ENCODE measurements at places on chromosomes 5 and 9.

DNA sequence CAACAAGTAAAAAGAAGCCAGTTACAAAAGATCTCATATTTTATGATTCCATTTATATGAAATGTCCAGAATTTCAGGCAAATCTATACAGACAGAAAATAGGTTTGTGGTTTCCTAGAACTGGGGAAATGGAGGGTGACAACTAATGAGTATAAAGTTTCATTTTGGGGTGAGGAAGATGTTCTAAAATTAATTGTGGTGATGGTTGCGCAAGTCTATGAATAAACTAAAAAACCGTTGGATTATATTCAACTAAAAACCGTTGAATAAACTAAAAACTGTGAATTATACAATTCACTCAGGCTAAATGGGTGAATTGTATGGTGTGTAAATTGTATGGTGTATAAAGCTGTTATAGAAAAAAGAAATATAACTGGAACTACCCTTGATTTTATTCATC lies 47.6 kb downstream of the ADAMTS6 start:
- DNase-seq, result no peak

GRCh38 chr9:15310107-15310850 lies 3.3 kb upstream of the TTC39B start:
- DNase-seq, result no peak

- DNase-seq, result no peak
These were observed 102.2 kb downstream of the MEF2C start for GRCh38 chr5:88780736-88781135.

GRCh38 chr9:95511952-95512708 lies 4.6 kb downstream of the PTCH1 start:
- DNase-seq, result no peak

- DNase-seq, result no peak
These were observed 12.4 kb downstream of the SWI5 start for GRCh38 chr9:128288273-128289004.

DNA sequence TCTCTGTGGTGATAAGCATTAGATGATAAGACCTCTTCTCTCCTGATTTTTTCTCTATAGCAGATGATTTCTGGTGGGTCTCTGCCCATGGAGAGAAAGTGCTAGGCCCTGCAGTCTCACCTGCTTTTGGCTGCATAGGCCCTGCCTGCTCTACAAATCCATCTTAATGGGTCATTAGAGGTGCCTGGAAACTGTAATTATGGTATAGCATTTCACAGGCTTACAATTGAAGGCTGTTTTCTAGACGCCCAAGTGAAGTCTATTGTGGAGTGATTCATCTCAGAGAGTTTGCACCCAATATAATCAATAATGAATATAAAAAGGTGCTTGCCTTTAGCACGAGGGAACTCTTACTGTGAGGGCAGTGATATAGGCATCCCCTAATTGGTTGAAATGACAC lies 33.8 kb downstream of the NEUROG1 start:
- no peak for DNase-seq

- DNase-seq, result no peak
These were observed 73.6 kb upstream of the DAB2 start for GRCh38 chr5:39498278-39498952.

- DNase-seq, result no peak
These were observed 111.6 kb downstream of the ARHGAP26 start for GRCh38 chr5:142881784-142882126.

DNA sequence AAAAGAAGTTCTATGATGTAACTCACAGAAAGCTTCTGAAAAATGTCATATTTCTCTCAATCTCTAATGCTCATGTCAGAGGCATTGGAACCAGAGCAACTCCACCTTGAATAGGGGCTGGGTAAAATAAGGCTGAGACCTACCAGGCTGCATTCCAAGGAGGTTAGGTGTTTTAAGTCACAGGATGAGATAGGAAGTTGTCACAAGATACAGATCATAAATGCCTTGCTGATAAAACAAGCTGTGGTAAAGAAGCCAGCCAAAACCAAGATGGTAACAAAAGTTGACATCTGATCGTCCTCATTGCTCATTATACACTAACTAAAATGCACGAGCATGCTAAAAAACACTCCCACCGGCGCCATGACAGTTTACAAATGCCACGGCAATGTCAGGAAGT lies 411.1 kb upstream of the GRIA1 start:
- no peak for DNase-seq

GRCh38 chr9:123072407-123072995 lies 39.0 kb downstream of the GPR21 start:
- DNase-seq, result no peak

DNA sequence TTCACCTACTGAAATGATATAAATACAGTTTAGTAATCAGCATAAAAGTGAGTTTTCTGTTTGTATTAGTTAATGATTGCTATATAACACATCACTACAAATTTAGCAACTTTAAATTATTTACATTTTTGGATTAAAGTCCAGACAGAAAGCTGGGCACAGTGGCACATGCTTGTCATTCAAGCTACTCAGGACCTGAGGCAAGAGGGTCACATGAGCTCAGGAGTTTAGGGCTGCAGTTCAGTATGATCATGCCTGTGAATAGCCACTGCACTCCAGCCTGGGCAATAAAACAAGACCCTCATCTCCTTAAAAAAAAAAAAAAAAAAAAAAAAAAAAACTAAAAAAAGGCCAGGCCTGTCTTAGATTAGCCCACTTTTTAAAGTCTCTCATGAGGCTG lies 273.6 kb upstream of the CTNND2 start:
- no peak for DNase-seq

DNA sequence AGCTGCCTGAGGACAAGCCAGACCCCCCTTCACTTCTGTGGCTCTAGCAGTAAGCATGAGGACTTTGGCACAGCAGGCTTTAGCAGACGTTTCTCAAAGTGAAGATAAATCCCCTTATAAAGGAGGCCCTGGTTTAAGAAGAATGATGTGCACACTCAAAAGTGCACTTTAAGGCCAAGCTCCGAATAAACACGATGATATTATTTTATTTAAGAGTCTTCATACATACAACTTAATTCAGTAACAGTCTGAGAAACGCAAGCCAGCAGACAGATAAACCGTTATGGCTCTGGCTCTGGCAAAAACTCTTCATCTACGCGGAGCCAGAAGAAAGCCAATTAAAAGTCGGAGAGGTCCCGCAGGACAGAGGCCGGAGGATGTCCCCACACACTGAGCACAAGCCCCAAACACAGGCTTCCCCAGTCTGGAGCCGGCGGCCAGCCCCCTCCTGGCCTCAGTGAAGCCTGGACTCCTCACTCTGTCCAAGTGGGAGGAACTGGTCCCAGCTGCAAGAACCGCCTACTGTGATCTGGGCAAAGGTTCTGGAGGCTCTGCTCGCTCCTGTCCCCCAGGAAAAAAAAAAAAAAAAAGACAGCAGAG lies 44.6 kb downstream of the ADAMTS2 start:
- DNase-seq, result peak; percentile 46

DNA sequence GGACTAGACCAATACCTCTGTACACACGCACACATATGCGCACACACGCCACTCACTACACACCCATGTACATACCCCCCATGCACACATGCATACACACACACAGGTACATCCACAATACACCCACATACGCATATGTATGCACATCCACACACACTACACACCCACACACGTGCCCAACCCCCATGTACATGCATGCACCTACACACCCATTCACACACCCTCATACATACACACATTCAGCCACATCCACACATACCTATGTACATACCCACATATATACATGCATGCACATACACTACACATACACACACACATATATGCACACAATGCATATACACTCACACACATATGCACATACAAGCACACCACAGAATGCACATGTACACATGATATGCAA lies 107.1 kb downstream of the GADD45G start:
- no peak for DNase-seq

GRCh38 chr5:115496936-115497576 lies 47.5 kb downstream of the FEM1C start:
- DNase-seq, result no peak

All from left ventricle myocardium inferior (tissue), 1 donor.